ENCODE measurements at places on chromosomes 6 and 20.
A peak's percentile ranks its signal among the peaks of the same experiment; 100 is the strongest.

DNA sequence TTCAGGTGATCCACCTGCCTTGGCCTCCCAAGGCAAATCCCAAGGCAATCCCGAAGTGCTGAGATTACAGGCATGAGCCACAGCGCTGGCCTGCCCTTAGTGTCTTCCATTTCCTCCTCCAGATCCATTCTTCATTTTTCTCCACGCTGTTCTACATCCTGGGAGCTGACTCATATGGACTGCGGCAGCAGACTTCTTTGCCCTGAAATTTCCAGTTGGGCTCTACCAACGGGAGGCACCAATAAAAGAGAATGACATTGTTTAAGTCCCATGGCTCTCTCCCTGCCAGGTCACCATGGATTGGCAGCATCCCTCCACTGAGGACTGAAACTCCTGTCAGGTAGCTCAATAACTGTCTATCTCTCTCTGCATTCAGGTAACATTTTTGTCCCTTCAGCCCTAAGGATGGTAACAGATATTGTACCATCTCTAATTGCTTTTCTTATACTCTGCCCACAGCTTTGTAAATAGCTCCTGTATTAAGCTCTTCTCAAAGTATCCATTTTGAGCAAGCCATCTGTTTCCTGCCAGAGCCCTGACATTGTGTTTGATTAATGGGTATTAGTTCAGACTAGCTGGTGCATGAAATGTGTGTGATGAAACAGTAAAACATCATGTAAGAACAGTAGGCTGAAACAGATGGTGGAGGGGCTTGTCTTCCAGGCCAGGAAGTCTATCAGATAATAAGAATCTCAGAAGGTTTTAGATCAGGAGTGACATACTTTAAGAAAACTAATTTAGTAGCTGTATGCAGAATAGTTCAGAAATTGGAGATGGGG is 3.6 kb downstream of the TBCC start:
- DNase-seq, result no peak

- no peak for DNase-seq
These were observed 7.6 kb downstream of the CD24 start for GRCh38 chr6:106966671-106967640.

DNA sequence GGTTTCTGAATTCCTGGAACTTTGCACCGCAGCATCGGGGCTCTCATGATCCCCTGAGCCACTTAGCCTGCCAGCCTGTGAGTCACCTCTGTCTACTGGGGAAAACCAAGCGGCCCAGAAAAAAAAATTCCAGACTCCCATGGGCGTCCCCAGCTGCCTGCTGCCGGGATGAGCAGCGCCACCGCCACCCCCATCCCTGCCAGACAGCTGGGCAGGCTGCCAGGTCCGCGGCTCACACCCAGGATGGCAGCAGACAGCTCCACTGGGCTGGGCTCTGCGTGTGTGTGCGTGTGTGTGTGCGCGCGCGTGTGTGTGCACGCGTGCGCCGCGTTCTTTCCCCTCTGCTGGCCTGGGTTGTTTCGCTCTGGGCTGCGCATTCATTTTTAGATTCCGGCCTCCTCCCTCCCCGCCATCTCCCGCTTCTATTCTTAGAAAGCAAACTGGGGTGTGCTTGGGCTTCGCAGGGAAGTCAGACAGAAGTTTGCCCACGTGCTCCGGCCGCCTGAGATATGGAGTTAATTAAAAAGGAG is 38.9 kb upstream of the PMEPA1 start:
- DNase-seq, result peak; percentile 51

DNA sequence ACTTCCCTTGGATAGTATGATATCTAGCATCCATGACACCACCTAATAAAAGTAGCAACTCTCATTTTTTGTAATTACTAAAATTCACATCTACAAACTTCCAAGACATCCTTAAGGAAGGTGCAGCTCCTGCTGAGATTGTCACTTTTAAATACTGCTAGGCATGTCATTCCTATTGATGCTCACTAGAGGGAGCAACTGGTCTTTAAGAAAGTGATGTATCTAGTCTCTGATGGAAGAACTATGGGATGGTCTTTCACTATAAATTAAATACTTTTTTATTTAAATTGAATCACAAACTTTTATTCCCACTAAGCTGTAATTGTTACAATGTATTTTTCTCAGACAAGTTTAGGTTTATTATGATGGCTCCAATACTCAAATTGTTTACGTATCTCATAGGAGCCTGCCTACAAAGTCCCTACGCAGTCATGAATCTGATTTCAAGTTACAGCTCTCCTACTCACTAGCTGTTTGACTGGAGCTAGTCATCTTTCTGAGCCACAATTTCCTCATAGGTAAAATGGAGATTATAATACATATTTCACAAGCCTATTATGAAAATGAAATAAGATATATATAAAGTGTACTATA is 8.1 kb upstream of the TSPYL1 start:
- DNase-seq, result no peak

GRCh38 chr6:158757753-158758090 is 61.4 kb downstream of the EZR start:
- no peak for DNase-seq
